NCI-H524 (cell line): ENCODE measurements at places on chromosomes 5 and 9.

- no peak for DNase-seq
These were observed 29.8 kb downstream of the UGCG start for GRCh38 chr9:111926421-111926875.

GRCh38 chr9:121694600-121694999 is 43.2 kb downstream of the DAB2IP start:
- DNase-seq: peak; percentile 32

DNA sequence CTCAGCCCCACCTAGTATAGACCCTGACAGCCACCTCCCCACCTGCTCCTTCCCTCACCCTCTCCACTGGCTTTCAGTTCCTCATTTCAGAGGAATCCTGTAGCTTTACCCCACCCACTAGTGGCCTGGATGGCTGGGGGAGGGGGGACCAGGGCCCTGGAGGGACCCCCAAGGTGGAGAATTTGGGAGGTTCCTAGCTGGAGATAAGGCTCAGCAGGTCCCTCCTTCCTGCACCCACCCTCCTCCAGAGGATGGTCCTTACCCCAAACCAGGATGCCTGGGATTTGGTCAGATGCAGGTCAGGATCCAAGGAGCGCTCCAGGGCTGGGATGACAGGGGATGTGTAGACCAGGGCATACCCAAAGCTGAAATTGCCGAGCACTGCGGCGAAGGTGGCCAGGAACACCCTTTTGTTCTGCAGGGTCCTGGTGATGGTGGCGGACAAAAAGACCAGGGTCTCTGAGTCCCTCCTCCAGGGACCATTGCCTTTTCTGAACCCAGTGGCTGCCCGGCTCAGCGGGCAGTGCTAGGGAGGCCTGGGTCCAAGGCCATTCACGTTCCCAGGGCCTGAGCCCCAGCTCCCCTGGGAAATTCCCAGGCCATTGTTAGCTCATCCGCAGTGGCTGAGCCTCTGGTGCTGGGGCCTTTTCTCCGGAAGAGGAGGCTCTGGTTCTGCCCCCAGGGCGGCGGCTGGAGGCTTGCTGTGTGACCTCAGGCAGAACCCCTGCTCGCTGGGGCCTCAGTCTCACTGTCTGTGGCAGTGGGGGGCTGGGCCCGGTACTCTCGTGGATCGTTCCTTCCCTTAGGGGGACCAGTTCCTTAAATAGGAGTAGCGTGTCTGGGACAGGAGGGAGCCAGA is 678 bp downstream of the SLC2A6 start:
- no peak for DNase-seq

DNA sequence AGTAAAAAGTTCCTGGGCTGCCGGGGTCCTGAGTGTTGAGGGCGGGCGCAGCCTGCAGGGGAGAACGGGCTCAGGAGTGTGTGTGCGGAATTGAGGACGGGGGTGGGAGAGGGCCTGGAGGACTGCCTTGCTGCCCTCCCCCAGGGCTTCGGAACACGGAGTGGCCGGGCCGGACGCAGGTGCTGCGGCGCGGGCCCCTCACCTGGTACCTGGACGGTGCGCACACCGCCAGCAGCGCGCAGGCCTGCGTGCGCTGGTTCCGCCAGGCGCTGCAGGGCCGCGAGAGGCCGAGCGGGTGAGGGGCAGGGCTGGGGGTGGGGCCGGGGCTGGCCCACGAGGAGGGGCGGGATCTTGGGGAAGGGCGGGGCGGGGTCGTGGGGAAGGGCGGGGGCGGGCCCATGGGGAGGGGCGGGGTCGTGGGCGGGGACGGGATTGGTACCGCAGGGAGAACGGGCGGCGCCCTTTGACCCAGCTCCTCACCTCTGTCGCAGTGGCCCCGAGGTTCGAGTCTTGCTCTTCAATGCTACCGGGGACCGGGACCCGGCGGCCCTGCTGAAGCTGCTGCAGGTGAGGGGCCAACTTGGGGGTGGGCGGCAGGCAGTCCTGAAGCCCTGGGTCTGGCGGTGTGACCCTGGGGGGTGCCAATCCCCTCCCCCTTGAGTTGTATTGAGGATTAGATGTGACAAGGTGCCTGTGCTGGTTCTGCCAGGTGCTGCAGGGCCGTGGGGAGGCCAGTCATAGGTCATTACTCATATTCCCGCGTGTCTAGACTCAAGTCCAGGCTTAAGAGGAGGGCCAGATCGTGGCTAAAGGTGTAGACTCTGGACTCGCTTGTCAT is 7.1 kb downstream of the FPGS start:
- no peak for DNase-seq

- no peak for DNase-seq
These were observed 15.5 kb downstream of the SIL1 start for GRCh38 chr5:139182528-139183296.
